GM12864 (cell line): ENCODE measurements at places on chromosomes 7 and 10.

- DNase-seq, result no peak
Observed at GRCh38 chr10:378930-379704, 243.9 kb downstream of the ZMYND11 start.

DNA sequence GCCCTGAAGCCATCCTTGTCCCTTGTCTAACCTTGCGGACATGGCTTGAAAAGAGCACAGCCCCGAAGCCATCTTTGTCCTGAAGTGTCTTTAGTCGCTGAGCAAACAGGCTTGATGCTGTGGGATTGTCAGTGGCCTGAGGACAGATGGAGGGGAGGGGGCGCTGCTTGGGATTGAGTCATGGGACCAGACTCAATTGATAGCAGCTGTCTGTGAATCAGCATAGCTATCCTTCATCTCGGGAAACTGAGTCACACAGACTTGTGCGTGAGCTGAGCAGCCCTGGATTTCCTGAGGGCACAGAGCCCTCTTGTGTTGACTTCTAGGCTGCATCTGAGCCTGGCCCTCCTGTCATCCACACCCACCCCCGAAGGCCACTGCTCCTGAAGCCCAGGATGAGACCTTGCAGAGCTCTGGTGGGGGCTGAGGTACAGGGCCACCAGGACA lies 14.4 kb downstream of the MYO1G start:
- DNase-seq, result no peak

DNA sequence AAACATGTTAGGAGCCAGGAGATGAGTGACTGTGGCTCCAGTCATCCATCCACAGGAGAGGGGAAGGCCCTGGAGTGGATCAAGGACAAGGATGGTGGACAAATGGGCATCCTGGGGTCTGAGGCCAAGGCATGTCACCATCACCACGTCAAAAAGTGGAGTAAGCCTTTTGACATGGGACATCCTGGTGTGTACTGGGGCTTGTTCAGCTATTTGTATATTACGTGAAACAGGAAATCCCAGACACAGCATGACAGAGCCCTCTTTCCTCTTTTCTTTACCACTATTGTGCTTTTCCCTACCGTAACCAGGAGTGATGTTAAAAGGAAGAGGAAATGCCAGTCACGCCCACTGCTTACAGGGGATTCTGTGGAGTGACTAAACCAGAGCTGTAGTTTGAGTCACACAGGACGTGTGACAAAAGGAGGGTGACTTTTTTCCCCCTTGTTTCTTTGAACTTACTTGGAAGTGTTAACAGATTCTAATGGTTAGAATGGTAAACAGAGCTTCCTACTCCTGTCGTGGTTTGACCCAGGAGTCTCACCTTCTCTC lies 15.4 kb downstream of the ACSL5 start:
- no peak for DNase-seq

DNA sequence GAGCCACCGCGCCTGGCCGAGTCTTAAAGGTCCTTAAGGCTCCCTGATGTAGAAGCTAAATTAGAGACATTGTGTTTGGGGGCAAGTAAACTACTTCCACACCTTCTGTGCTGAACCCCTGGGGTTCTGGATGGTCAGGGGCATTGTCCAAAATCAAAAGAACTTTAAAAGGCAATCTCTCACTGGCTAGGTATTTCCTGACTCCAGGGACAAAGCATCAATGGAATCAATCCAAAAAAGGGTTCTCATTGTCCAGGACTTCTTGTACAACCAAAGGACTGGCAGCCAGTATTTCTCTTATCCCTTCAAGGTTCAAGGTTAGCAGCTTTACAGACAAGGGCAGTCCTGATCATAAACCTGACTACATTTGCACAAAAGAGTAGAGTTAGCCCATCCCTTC lies 24.0 kb downstream of the SRPK2 start:
- DNase-seq, result no peak

GRCh38 chr7:21422751-21423150 lies 5.1 kb upstream of the SP4 start:
- no peak for DNase-seq

- DNase-seq, result no peak
Observed at GRCh38 chr7:85230623-85231022, 43.8 kb upstream of the SEMA3D start.

DNA sequence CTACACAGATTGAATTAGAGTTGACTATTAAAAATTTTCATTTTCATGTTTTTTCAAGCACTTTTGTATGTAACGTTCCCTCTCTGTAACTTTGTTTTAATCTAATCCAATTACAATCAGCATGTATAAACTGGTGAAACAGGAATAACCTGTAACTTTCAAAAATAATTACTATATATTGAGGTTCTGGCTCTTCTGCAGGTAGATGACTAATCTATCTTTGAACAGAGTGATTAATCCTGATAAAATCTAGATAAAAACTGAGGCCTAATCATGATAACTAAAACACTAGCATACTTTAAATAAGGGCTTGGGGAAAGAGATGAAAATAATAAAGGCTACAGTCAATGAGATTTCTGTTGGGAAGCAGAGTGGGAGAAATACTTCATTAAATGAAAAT lies 101.6 kb upstream of the KCND2 start:
- DNase-seq, result no peak

- DNase-seq, result no peak
Observed at GRCh38 chr7:26690135-26690805, 174.1 kb downstream of the SKAP2 start.

- no peak for DNase-seq
Observed at GRCh38 chr7:128035712-128036111, 4.5 kb upstream of the LRRC4 start.
